RPMI8226 (cell line): ENCODE measurements at places on chromosomes 2 and 18.

DNA sequence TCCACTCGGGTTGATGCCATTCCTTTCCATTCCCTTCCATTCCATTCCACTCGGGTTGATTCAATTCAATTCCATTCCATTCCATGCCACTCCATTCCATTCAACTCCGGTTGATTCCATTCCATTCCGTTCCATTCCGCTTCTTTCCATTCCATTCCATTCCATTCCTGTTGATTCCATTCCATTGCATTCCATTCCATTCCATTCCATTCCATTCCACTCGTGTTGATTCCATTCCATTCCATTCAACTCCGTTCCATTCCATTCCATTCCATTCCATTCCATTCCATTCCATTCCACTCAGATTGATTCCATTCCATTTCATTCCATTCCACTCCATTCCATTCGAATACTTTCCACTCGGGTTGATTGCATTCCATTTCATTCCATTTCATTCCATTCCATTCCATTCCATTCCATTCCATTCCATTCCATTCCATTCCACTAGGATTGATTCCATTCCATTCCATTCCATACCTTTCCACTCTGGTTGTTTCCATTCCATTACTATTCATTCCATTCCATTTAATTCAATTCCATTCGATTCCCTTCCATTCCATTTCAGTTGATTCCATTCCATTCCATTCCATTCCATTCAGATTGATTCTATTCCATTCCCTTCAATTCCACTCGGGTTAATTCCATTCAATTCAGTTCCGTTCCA lies 1141.8 kb downstream of the RPIA start:
- DNase-seq = no peak

DNA sequence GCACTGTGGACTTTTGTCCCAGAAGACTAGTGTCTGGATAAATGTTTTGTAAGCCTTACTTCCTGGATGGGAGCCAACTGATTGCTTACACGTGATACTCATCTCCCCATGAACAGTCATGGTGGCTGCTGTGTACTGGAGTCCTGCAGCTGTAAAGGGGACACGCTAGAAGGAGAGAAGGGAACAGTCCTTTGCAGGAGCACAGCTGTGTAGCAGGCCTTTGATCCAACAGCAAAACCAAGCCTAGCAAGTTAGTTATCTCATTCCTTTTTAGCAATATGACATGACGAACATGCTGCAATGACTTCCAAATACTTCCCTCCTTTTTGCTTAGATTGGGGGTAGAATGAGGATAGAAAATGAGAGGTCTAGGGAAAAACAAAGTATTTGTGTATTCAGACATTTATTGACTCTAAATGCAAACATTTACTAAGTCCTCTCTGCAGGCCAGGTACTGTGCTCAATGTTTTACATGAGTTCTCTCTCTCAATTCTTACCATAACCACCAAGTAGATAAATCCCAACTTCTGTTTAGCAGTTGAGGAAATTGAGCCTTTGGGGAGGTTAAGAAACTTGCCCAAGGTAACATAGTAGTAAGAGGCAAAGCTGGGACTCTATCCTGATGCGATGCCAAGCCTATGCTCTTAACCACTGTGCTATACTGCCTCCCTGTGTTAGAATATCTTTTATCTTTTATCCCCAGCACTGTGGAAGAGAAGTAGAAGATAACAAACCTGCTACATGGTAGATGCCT lies 55.4 kb upstream of the CD28 start:
- DNase-seq = peak; percentile 69

DNA sequence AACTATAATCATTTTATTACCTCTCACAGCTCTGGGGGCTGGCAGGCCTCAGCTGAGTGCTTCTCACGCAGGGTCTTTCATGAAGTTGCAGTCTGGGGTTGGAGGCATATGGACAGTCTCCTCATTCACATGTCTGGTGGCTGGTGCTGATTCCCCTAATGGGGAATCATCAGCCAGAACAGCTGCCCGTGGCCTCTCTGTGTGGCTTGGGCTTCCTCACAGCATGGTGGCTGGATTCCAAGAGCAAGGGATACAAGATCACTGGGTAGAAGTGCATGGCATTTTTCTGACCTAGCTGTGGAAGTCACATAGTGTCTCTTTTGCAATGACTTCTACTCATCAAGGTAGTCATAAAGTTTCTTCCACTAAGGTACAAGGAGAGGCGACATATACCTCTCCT lies 59.0 kb upstream of the LAPTM4A start:
- no peak for DNase-seq

DNA sequence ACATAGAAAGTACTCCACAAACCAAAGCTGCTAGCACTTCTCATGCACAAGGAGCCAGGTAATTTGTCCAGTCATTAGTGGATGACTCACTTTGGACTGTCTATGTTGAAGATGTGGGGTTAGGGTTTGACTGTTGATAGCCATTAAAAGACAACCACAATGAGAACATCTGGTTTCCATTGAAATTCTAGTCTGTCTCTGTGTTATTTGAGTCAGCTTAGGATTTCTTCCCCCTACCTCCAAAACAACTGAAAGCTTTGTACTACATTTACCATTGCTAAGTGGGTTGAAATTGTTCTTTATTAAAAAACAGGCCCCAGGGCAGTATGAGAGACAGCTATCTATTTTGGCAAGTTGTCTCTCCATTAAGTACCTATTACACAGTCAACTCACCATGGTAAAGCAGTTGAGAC lies 50.2 kb upstream of the ANKRD44 start:
- DNase-seq = no peak

- no peak for DNase-seq
These were observed 83.9 kb downstream of the PLCL1 start for GRCh38 chr2:197888321-197888720.

DNA sequence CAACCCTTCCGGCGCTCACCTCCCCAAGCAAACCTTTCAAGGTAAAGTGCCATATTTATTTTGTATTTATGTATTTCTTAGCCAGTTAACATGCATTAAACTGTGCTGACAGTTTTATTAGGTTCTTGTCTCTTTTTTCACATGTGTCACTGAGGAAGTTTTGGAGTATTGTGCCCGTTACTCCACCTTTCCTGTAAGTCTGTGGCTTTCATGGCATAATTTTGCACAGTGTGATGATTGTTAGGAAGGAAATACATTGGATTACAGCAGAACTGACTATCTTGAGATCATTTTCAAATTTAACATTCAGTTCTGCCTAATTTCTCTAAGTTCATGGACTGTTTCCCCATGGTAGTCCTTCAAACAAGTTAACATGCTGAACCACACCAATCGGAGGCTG lies 67.7 kb downstream of the COLEC12 start:
- DNase-seq = no peak

GRCh38 chr18:45785134-45785533 lies 40.3 kb upstream of the SIGLEC15 start:
- peak; percentile 23 for DNase-seq

DNA sequence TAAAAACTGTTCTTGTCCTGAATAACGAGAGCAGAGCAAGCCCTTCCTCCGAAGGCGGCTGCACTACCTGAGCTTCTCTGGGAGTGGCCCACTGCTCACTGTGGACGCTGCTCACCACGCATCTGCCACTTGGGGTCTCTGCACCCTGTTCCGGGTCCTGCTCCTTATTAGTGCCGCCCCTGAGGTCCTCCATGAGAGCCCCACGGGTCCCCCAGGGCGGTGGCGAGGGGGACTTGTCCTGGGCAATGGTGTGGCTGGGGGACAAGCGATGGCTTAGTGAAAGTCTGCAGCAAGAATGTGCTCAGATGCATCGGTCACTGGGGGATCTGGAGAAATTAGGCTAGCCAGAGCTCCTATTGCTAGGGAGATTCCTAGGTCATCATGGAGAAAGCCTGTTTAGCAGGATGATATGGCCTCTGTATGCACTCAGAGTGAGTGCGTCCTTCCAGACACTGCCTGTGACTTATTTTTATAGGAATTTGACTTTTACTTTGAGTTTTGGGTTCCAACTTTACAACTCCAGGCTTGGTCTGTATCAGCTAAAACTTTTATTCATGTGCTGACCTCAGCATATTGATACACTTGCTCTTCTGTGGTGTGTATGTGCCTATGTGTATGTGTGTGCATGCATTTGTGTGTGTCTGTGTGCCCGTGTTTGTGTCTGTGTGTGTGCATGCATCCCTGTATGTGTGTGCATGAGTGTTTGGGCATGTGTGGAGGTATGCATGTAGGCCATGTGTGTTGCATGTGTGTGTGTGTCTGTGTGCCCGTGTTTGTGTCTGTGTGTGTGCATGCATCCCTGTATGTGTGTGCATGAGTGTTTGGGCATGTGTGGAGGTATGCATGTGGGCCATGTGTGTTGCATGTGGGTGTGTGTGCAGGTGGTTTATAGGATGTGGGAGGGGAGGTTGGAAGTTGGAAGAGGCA lies 129.5 kb downstream of the SNTG2 start:
- no peak for DNase-seq

- no peak for DNase-seq
These were observed 1469.7 kb upstream of the PIK3C3 start for GRCh38 chr18:40485318-40485717.

- peak; percentile 19 for DNase-seq
These were observed 22.8 kb upstream of the PTMA start for GRCh38 chr2:231685349-231686191.

DNA sequence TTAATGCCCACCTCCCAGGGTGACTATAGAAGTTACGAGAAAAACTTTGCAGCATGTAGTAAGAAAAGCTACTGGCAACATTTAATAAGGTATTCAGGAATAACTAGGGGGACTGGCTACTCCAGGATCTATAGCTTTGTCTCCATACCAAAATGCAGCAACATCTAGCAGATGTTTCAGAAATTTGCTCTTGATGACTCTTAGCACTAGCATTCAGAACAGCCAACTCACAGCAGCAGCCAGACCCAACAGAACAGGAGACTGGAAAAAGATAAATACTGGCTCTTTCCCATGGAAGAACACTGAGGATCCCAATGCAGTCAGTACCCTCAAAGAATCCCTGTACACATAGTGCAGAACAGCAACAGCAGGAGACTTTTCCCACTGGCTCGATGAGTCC lies 105.0 kb downstream of the PRKRA start:
- DNase-seq = no peak

DNA sequence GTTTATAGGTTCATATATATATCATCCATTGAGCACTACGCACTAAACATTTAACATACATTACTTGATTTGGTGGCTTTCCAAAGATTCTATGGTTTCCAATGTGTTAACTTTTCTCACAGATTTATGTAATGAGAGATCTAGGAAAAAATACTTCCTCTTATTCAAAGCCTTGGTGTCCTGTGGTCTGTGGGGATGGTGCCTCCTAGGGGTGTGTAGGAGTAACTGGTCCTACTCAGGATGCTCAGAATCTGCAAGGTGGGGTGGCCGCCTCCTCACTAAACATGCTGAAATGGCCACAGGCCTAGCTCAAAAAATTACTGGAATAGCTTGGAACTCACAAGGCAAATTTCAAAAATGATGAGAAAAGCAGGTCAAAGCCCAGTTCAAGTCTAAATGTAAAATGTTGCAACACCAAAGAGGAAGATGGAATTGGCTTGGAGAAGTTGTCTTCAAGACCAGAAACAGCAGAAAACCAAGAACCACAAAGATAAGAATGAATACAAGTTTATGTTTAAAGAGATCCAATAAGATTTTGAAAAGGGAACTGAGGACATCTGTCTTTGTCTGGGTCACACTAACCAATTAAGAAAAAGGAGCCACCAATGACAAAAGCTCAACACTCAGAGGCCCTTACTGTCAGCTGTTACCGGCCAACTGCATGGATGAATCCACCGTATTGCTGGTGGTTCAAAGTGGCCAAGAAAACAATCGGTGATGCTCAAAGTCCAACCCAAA lies 11.5 kb downstream of the GPR55 start:
- peak; percentile 47 for DNase-seq

DNA sequence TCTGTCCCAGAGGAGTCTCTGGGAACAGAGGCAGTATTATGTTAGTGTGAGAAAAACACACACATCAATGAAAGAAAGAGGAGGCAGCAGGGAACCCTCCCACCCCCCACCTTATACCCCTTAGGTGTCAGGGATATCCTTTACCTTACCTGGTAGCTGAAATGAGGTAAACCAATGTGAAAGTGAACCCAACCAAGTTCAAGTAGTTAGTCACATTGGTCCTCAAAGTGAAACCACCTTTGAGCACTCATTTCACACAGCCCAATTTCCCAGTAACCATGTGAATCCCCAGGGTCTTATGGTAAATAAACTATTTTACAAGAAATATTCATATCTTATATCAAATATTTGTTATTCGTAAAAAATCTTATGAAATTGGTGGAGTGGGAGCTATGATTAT lies 377.8 kb downstream of the LRATD1 start:
- no peak for DNase-seq

DNA sequence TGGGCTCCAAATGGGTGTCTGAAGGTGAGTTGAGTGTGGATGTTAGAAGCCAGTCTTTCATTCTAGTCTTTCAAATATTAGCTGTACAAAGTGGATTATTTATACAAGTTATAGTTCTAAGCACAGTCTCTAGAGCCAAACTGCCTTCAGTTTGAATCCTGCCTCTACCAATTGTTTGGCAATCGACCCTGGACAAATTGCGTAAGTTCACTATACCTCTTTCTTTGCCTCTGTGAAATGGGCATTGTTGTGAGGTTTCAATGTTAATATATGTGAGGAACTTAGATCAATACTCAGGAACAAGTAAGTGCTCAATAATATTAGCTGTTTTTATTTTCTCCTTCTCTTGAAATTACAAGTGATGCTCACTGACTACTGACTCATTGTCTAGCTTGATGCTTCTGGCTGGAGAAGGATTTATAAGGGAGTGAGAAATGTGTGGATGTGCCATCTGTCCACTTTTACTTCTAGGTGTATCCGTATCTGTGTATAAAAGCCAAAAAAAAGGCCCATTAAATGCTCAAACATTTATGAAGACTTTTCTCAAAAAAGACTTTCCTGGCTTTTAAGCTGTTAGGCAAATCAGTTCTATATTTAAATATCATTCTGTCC lies 48.1 kb upstream of the RAPH1 start:
- no peak for DNase-seq

GRCh38 chr2:11683476-11683875 lies 13.5 kb upstream of the NTSR2 start:
- peak; percentile 35 for DNase-seq

GRCh38 chr2:32627441-32627813 lies 423 bp upstream of the TTC27 start:
- DNase-seq = no peak

- DNase-seq = no peak
These were observed 191.6 kb downstream of the BABAM2 start for GRCh38 chr2:28082131-28082530.

DNA sequence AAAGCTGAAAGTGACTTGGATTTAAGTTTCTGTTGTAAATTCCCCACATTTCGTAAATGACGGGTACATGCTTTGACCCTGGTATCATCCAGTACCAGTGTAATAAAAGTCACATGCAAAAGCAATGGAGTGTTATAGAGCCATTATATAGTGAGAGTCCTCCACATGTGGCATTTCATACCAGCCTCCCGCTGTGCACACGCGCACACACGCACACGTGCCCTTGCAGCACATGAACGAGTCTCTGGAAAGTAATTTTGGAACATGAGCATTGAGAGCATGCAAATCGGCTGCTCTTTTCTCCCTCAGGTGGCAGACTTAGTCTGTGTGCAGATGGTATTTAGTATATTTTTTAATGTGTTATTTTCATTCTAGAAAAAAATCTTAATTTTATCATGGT lies 198.1 kb downstream of the ZNF407 start:
- no peak for DNase-seq
